Colonic mucosa (tissue), 4 donors: ENCODE measurements at places on chromosomes 3 and 15. TPM values are rescaled to one million over a fixed set of nuclear protein-coding genes. Genes with fewer than 3 reads are reported as not detected.

GUCA1C gene
- total RNA-seq = not detected

CCDC174 gene
- total RNA-seq = 15.4 TPM

CCDC39 gene
- not detected for total RNA-seq

DNA sequence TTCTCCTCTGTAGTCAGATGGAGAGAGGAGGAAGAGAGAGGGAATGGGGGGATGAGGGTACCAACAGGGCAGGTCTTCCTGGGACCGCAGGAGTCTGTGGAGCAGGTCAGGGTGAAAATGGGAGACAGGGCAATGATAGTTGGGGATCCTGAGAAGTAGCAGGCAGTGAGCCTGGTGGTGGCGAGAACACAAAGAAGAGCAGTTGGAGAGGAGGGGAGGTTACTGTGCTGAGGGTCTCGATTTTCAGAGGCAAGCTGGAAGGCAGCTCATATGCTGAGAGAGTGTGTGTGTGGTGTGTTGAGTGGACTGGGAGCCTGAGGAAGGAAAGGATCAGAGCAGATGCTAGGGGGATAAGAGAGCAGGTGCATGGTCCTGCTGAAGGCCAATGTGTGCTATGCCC lies 2.1 kb upstream of the DOCK3 start:
- DNase-seq = no peak

GRCh38 chr3:188220097-188220788 lies 66.3 kb downstream of the LPP start:
- DNase-seq = no peak

DNA sequence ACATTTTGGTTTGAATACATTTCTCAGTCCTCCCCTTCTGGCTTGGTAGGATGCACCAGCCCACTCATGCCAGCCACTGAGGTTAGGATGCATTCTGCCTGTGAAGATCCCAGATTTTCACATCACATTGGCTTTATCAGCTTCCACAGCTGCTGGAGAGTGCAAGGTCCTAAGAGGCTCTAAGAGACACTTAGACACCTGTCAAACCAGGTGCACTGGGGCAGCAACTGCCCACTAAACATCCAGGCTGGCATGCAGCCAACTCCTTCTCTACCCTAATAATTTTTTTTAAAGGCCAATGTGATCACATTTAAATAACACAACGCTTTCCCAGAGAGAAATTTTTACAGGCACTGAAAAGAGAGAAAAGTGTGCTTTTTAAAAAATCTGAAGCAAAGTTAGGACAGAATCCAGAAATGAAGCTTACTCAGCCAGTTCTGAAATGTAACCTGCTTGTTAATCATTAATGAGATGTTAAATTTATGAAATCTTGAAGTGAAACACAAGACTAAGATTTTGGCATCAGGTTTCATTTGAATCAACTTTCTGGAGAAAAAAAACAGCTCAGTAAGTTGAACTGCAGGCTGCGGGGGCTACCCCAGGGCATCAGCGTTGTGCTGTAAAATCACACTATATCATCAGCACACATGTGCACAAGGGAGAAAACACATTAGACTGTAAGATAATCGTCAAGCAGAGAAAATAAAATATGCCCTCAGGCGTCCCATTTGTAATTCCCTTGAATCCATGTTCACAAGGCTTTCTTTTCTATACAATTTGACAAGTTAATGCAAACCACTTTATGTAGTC lies 312.9 kb downstream of the ZBBX start:
- no peak for DNase-seq

DNA sequence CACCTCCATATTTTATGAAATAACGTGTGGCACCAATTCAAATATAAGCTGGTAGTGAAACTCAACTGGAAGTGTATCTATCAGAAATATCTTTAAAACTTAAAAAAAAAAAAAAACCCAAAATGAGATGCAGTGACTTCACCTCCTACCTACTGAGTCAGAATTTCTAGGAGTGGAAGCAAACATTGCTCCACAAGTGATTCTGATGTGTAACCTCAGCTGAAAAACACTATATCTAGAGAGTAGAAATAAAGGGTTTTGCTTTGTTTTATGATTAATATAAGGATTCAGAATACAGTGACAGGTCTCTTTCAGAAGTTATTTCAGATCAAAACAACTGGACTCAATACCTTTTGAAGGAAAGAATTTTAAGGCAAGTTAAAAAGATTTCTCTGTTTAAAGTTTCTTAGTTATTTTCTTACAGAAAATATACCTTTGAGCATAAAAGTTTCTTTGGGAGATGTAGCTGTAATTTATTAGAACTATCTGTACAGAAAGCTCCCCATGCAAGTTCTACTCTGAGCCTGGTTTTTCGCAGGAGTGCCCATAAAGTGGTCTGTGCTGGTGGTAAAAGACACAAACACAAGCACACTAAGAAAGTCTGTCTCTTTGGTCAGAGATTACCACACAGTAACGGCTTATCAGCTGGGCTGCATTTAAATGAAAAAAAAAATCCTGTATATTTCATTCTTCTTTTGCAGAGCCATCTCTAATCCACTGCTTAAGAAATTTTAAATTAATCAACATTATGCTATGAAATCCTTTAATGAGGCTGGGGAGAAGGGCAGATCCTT lies 59.9 kb upstream of the PPIB start:
- DNase-seq = no peak
